ENCODE measurements at places on chromosomes 3 and 15. TPM values are rescaled to one million over a fixed set of nuclear protein-coding genes. Genes with fewer than 3 reads are reported as not detected.

Gene AGBL1
- polyA plus RNA-seq, result 0.16 TPM

Gene GABRB3
- polyA plus RNA-seq, result 5.1 TPM

Gene CLRN1
- polyA plus RNA-seq, result not detected

Gene FANCD2OS
- polyA plus RNA-seq, result not detected

Gene NRG4
- 8.3 TPM for polyA plus RNA-seq

Gene LPCAT4
- 40.3 TPM for polyA plus RNA-seq

Gene STRA6
- polyA plus RNA-seq, result 27.0 TPM

Gene PLA2G4E
- polyA plus RNA-seq, result 0.04 TPM

Gene MYO5C
- polyA plus RNA-seq, result 18.9 TPM

Gene ATP10A
- 3.4 TPM for polyA plus RNA-seq

Gene MESP2
- polyA plus RNA-seq, result 0.49 TPM

Gene DLEC1
- polyA plus RNA-seq, result 1.6 TPM

Gene IRAK2
- 0.88 TPM for polyA plus RNA-seq

Gene SLC22A13
- 2.6 TPM for polyA plus RNA-seq

DNA sequence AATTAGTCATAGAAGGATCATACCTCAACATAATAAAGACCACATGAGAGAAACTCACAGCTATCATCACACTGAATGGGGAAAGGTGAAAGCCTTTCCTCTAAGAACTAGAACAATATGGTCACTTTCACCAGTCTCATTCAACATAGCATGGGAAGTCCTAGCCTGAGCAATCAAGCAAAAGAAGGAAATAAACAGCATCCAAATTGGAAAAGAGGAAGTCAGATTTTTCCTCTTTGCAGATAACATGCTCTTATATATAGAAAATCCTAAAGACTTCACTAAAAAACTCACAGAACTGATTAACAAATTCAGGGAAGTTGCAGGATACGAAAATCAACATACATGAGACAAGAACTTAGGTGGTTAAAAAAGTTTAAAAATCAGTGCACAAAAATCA lies 24.7 kb downstream of the MAP3K13 start:
- DNase-seq, result no peak

- DNase-seq, result peak; percentile 54
Observed at GRCh38 chr3:46981932-46982471, 2.5 kb downstream of the NBEAL2 start.

DNA sequence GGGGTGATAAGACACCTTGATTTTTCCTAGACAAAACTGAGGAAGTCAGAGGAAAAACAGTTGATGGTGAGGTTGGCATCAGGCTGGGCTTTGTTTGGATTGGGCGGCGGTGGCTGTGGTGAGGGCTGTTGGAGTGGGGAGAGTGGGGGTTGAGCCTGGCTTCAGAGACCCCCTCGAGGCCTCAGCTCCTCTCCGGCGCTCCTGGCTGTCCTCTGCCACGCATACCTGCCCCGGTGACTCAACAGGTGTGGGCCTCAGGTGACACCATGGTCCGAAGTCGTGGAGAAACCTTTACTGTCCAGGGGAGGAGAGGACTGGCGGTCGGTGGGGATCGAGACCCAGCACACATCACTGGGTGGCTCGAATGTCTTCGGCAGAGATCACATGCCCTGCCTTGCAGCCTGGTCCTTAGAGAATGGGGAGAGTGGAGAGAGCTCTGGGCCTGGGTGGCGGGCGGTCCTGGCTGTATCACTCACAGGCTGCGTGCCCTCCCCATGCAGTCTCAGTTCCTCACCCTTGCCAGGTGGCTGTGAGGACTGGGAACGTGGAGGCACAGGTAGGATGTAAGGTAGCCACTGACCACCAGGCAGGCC lies 2.6 kb downstream of the APBA2 start:
- no peak for DNase-seq

DNA sequence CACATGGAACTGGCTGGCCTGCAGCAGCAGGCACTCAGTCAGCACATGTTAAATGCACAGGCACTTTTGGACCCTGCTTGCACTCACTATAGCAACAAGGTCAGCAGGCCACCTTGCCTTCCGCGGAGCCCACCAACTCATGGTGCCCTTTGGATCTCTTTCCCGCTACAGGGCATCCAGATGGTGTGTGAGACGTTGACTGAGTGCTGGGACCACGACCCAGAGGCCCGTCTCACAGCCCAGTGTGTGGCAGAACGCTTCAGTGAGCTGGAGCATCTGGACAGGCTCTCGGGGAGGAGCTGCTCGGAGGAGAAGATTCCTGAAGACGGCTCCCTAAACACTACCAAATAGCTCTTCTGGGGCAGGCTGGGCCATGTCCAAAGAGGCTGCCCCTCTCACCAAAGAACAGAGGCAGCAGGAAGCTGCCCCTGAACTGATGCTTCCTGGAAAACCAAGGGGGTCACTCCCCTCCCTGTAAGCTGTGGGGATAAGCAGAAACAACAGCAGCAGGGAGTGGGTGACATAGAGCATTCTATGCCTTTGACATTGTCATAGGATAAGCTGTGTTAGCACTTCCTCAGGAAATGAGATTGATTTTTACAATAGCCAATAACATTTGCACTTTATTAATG lies 85.0 kb downstream of the TGFBR2 start:
- peak; percentile 33 for DNase-seq

GRCh38 chr15:89385596-89386331 lies 51.1 kb upstream of the POLG start:
- DNase-seq, result no peak

- DNase-seq, result no peak
Observed at GRCh38 chr15:35197306-35197705, 112.2 kb upstream of the NANOGP8 start.

DNA sequence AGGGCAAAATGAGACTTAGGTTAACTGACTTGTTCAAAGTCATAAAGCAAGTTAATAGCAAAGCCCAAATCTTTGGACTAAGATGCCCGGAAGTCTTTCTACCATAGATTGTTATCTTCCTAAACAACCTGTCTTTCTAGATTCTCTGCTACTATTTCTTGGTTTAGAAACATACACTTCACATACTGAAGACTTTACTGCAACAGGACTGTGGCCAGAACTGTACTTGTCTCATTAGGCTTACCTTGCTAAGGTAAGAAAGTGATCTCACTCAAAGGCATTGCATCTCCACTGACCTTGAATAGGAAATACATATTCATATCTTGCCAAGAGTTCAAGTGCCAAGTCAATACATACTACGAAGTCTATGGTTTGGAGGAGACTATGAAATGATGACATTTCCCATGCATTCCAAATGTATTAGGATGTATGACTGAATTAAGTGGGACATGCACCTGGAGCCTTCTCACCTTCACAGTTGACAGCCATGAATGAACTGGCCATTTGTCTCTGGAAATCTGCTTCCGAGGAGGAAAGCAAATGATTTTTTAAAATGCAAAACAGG lies 5.0 kb downstream of the ZDHHC3 start:
- DNase-seq, result no peak

- DNase-seq, result no peak
Observed at GRCh38 chr3:120031561-120031960, 62.7 kb downstream of the GSK3B start.

DNA sequence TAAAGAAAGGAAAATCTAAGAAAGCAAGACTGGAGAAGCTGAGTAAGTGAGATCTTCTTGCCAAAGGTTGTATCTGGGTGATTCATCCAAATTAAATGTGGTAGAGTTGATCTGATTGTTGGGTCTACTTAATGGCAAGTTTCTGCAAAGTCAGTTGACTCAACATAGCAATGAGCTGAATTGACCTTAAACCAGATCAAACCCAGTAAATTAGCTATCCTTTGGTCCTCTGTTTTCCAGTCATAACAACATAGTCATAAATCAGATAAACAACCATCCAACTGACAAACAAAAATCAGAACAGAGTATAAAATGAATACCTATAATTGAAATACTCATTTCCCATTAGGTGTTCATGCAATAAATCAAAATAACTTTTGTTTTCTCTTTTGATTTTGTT lies 142.6 kb upstream of the CFAP20DC start:
- no peak for DNase-seq

GRCh38 chr3:103052236-103052830 lies 617.5 kb downstream of the ZPLD1 start:
- no peak for DNase-seq

- DNase-seq, result no peak
Observed at GRCh38 chr3:37558580-37558979, 303.1 kb upstream of the CTDSPL start.

- no peak for DNase-seq
Observed at GRCh38 chr3:55812394-55813013, 325.4 kb upstream of the WNT5A start.

DNA sequence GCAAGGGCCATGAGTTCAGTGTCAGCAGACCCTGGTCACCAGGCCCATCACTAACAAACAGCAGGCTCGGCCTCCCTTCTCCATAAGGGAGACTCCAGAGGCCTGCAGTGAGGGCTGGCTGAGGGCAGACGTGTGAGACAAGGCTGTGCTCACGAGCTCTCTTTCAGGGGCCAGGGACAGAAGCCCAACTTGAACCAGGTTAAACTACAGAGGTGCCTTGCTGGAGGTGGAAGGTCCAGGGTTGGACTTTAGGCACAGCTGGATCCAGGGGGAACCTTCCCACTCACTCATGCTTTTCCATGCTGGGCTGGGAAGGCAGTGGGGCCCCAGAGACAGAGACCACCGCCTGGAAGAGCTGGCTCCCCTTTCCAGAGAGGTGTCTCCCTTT lies 19.0 kb downstream of the CFAP100 start:
- no peak for DNase-seq

All from renal pelvis (tissue), 12 donors.